ENCODE measurements at places on chromosomes 6 and 20.

- DNase-seq, result no peak
Measured at GRCh38 chr20:50068041-50068651, 44.8 kb downstream of the UBE2V1 start.

- DNase-seq, result no peak
Measured at GRCh38 chr6:135114355-135115145, 59.9 kb upstream of the HBS1L start.

GRCh38 chr6:45478240-45478639, 100.5 kb upstream of the SUPT3H start:
- DNase-seq, result peak; percentile 37

DNA sequence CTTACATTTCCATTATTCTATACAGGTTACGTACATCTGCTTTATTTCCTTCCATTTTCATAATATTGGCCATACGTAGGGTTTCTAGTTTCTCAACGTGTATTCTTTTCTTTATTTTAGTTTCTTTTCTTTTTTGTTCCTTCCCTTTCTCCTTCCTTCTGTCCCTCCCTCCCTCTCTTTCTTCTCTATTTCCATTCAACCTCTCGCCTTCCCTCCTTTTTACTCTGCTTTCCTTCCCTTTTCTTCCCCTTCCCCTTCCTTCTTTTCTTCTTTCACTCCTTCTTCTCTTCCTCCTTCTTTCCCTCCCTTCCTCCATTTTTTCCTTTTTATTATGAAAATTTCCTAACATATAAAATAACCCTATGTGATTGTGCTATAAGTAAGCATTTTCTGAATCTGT, 8.7 kb upstream of the HLA-G start:
- no peak for DNase-seq

GRCh38 chr20:51428401-51429143, 113.9 kb downstream of the NFATC2 start:
- peak; percentile 82 for DNase-seq

GRCh38 chr6:132344811-132345210, 56.5 kb downstream of the MOXD1 start:
- no peak for DNase-seq

DNA sequence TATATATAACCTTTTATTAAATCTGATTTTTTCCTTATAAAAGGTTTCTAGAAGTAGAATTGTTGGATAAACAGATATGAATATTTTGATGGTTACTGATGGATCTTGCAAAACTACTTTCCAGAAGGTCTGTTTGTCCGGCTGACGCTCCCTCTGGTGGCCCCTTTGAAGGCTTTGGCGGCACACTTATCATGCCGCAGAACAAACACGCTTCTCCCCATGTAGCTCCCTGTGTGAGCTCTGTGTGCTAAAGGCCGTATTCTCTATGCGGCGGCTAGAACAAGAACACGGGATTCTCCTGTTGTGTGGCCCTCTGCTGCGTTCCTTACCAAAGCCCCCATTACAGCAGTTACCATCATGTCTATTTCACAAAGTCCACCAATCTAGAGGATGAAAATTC, 30.0 kb downstream of the PPP1R3G start:
- no peak for DNase-seq

DNA sequence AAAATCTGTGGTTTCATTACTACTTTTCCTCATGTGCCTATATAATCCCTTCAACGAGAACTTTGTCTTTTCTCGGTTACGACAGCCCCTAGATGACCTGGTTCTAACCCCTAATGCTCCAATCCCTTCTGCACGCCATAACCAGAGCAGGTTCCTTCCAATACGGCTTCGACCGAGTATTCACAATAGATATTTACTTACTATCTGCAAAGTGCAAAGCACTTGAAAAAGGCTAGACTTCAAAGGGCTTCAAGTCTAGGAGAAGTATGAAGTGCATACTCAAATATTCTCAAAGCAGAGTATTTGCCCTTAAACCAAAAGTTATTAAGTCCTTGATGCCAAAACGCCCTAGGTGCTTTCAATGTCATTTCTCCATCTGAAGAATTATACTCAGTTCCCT, 63.4 kb upstream of the NHSL1 start:
- DNase-seq, result no peak

DNA sequence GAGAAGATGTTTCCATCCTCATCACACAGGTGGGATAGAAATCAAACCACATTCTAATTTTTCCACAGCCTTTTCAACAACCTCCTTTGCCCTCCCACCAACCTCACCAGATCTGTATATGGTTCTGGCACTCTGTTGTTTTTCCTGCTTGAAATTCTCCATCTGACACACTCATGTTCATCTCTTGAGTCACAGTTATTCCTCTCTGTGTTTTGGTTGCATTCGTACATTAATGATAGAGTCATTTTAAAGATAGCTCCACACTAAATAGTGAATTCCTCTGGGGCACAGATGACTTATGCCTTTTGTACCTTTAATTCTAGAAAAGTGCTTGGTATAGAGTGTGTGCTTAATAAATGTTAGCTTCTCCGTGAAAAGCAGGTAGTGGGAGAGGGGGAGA, 1.4 kb upstream of the GCLC start:
- DNase-seq, result peak; percentile 66

DNA sequence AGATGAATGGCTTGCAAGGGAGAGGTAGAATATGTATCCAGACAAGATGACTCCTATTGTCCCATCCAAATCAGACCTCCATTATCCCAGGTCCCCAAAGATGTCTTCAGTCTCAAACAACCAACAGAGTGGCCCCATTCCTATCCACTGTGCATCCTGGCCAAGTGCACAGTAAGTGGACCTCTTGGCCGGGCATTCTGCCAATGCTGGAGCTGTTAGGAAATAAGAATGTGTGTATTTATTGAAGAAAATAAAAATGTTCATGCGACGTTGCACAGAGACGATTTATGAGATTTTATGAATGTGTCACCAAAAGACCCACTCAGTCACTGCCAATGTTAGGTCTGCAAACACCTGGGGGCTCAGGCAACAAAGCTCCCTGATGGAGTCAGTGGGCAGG, 196.0 kb downstream of the MAFB start:
- no peak for DNase-seq

- DNase-seq, result no peak
Measured at GRCh38 chr6:71287038-71287437, 1.6 kb upstream of the OGFRL1 start.

- DNase-seq, result no peak
Measured at GRCh38 chr6:168004945-168005344, 7.5 kb downstream of the KIF25 start.

DNA sequence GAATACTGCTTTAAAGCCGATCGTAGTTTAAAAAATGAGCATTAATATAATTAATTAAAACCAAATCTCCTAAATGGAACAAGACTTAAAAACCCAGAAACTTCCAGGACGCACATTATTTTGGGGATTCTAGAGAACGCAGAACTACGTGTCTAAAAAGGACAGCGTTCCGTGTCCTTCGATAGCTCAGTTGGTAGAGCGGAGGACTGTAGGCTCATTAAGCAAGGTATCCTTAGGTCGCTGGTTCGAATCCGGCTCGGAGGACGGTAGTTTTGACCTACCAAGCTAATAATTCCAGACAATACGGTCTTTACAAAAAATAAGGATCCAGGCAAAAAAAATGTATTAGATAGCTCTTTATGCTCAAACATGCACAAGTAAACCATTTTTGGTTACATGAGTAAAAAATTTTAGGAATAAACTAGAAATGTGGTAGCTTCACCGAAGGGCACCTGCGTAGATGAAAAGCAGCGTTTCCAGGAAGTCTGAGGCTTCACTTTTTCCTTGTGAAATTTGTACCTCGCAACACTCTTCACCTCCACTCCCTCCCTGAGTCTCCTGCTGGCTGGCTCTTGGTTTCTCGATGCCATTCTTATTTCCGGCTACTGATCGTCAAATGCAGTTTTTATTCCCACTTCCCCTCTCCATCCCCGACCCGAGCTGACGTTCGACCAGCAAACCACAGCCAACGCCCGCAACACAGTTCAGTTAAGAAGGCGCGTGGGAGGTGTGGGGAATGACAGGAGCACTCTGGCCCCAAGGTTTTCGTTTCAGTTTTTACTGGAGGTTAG, 19.6 kb upstream of the ABT1 start:
- DNase-seq, result no peak

DNA sequence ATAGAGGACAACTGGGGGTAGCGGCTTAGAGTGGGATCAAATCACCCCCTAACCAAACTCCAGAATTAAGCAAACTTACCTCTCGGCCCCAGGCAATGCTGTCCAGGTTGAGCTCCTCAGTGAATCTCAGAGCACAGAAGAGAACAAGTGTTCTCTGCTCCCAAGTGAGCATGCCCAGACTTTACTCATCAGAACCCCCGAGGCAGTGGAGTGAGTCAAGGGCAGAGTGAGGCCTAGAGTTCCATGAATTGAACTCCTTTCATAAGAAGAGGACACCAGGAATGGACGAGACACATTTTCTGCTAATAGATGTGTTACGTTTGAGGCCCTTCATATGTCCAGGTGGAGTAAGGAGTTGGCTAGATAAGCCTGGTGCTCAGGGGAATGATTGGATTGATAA, 134.0 kb upstream of the DTNBP1 start:
- DNase-seq, result no peak

- no peak for DNase-seq
Measured at GRCh38 chr6:141482796-141483597, 649.7 kb upstream of the GJE1 start.

DNA sequence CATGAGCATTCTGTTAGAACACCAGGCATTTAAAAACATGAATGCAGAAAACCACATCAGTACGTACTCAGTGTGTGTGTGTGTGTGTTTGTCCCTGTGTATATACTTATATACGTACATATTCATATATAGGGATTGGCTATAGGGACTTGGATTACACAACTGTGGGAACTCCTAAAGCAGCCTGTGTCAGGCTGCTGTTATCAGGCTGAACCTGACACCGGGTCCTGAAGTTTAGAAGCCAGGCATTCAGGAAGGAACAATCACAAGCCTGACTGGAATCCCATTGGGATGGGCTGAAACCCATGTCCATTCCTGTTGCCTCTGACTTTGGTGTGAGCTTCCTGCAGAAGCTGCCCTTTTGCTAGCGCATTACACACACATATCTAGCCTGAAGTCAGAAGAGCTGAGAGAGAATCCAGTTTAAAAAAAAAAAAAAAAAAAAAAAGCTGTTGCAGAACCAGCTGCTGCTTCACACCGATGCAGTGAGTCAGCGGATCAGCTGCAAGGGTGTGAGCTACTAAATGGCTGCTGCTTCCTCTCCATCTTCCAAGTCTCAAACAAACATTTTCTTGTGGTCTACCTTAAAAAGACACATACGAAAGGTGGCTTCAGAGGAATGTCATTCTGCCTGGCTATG, 348.1 kb downstream of the THBS2 start:
- DNase-seq, result no peak

GRCh38 chr6:44309092-44309491, 4.1 kb downstream of the AARS2 start:
- no peak for DNase-seq

DNA sequence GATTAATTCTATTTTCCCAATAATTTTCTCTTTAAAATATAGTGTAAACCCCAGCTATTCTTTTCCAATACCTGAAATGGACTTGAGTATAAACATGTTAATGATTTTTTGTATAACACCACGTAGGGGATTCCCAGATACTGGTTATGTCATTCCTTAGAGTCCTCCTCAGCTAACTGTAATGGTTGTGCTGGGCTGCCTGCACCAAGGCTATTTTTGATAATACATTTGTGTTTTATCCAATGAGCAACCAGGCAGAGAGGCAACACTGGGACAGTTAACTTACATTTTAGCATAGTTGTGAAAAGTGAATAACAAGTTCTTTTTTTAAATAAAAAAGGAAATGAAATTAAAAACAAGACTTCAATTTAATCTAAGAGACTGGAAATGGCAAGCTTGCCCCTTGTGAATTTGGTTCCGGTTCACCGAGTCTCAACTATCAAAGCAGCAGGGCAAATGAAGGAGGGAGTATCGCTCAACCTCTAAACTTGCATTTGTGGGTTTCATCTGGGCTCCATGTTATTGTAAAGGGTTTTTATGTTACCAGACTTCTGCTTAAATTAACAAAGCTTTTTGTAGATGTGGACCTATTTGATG, 18.8 kb upstream of the BACH2 start:
- DNase-seq, result no peak

DNA sequence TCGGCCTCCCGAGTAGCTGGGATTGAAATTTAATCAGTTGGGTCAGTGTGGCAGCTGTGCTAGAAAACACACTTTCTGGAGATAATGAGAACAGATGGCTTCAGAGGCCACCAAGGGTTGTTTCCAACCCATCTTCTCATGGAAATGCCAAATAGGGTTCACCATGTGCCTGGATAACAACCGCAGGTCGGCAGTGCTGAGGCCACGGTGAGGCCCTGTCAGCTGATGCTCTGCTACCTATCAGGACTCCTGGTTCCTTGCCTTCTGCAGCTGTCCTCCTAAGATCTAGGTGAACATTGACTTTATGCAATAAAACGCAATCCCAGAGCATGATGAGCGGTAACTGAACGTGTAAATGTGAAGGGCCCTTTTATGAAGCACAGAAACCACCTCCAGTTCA, 139.3 kb upstream of the SNX9 start:
- no peak for DNase-seq
